GM04503 (cell line): ENCODE measurements at places on chromosomes 2 and 18.

DNA sequence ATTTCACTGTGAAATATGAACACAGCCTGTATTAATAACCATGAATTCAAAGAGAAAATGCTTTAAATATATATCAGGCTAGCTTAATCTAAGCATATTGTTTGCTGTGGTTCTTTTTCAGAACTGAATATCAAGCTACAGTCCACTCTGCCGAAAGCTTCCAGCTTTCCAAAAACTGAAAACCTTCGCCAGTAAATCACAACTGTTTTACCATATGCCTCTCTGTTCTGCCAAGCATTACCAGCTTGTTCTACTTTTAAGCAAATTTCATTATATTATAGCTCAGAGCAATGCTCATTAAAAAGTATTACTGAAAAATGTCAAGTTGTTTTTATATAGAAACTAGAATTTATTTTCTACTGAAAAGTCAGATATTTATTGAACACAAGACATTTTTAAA lies 277.4 kb downstream of the NRXN1 start:
- no peak for DNase-seq

- peak; percentile 55 for DNase-seq
Observed at GRCh38 chr2:17753803-17754663, at the start of the genes GEN1 and SMC6. TSS of gene GEN1 (plus strand) at chr2:17754138. CDS start at chr2:17759944, 5,806 bp downstream. TSS of gene SMC6 (minus strand) at chr2:17753810. CDS start at chr2:17745946, 7,864 bp downstream.

DNA sequence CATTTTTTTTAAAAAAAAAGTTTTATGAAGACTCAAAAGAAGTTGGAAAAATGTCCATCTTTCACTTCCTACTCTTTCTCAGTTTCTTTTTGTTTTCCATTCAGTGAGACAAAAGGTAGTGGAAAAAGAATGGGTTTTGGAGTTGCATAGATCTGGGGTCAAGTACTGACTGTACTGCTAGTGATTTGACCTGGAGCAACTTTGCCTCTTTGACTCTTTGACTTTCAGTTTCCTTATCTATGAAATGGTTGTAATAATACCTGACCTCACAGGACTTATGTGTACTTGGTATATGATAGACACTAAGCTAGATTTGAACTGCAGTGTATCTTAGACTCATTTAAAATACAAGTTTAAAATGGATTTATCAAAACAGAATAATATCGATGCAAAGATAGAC lies 3.5 kb upstream of the KCNE4 start:
- DNase-seq, result no peak

GRCh38 chr18:13427354-13427753 lies 208.8 kb downstream of the LDLRAD4 start:
- DNase-seq, result no peak

DNA sequence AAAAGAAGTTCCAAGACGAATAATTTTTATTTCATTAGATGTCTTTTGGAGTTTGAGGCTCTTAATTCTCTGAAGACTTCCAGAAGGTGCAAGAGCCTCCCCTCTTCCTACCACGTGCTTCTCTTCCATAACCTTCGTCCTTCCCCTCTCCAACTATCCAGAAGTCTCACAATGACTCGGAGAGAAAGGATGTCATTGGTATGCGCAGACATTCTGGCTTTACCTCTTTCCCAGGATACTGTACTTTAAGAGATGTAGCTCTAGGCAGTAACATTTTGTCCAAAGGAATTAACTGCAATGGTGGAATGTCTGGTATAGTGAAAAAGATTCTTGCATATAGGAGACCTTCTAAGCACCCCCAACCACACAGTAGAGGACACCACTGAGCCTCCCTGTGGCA lies 249.0 kb upstream of the OSR1 start:
- no peak for DNase-seq

DNA sequence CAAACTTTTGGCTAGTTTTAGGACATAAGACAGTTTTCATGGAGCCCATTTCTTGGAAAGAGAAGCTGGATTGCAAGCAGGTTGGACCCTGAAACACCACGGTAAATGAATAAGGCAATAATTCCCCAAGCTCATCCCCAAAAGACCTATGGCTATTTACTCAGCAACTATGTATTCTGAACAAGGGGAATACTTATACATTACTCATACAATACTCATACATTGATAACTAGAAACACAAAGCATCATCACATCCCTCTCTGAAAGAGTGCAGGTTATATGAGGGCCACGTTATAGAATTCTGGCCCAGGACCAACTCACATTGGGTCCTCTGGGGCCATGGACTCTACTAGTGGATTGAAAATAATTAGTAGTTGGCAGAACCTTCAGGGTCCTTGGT lies 154.8 kb downstream of the TMX3 start:
- DNase-seq, result no peak

- no peak for DNase-seq
Observed at GRCh38 chr2:12162269-12163247, 416.1 kb downstream of the LPIN1 start.

- no peak for DNase-seq
Observed at GRCh38 chr2:7116511-7116910, 199.3 kb downstream of the RNF144A start.

DNA sequence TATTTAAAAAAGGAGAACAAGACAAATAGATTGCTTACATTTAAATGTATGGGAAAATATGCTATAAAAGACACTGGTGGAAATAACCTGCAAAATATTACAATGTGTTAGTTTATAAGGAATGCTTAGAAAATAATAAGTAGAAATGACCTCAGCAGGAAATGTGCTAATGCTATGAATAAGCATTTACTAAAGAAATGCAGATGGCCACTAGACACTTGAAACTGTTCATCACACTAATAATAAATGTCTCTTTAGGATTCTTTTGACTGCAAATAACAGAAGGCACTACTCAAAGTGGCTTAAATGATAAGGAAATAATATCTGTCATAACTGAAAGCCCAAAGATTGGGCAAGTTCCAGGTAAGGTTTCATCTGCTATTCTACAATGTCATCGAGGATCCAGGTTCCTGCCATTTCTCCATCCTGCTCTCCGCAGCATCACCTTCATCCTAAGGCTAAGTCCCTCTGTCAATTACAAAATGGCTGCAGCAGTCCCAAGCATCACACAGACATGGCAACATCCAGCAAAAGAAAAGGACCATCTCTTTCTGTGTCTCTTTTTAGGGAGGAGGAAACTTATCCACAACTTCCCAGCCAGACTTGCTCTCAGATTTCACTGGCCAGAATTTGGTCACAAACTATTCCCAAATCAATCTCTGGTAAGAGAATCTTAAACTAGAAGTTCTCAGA lies 21.9 kb downstream of the METTL8 start:
- DNase-seq, result no peak

GRCh38 chr2:119352357-119352756 lies 14.3 kb downstream of the C2orf76 start:
- DNase-seq, result no peak

- no peak for DNase-seq
Observed at GRCh38 chr2:165901620-165902298, 51.8 kb downstream of the TTC21B start.

- DNase-seq, result no peak
Observed at GRCh38 chr2:231565887-231566594, 26.6 kb upstream of the TEX44 start.

- DNase-seq, result no peak
Observed at GRCh38 chr18:10685484-10685883, 159.7 kb downstream of the NAPG start.

- DNase-seq, result no peak
Observed at GRCh38 chr2:238424313-238424700, 2.4 kb upstream of the ASB1 start.

DNA sequence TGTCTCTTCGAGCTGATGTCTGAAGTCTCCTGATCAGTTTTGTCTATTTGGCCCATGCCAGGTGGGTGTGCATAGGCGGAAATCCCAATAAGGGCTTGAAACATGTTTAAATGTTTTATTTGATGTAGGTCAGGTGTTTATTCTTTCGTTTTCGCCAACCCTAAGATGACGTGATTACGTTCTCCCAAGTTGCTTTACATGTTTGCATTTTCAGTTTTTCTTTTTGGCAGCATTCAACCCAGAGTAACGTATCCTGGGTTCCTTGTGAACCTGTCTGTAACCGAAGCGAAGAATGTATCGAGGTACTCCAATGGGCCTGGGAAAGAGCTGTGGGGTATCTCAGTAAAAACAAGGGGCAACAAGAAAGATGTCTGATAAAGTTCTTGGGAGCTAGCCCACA lies 3.1 kb downstream of the ALPK2 start:
- no peak for DNase-seq

DNA sequence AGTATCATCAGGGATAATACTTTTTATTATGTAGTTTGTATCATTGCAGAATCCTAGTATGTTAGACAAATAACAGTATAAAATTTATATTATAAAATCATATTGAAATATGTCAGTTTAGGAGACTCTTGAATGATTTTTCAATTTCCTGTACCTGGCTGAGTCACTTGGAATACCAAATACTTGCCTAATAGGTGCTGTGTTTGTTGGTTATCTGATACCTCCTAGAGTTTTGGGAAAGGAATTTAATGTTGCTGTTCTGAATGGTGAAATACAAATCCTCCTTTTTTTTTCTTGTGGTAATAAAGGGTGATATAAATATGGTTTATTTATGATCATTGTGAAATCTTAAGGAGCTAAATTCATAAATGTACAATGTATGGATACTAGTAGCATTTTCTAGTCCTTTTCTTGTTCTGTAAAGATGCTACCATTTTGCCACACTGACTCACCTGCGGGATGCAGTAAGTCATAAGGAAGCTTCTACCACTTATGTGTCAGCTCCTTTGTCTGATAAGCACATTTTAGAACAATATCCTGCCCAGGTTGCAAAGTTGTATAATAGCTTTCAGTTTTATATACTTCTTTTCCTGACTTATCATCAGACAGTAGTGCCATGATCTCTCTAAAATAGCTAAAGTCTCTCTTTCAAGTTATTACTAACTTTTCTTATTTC lies 465.5 kb downstream of the XIRP2 start:
- DNase-seq, result no peak

DNA sequence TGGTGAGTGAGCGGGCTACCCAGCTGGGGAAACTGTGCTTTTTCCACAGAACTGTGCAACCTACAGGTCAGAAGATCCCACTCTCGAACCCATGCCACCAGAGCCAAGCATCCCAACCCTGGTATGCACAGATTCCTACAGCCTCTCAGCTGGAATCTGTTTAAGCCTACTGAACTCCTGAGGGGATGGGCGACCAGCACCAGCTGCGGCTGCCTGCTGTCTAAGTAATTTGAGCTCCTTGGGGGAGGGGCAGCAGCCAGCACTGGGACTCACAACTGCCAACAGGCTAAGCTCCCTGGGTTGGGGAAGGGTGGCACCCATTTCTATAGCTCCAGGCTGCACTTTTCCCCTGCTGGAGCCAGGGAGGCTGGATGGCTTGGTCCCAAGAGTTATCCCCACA lies 11.8 kb downstream of the CYP27C1 start:
- DNase-seq, result no peak

- DNase-seq, result no peak
Observed at GRCh38 chr2:217880891-217881290, 121.9 kb downstream of the TNS1 start.

DNA sequence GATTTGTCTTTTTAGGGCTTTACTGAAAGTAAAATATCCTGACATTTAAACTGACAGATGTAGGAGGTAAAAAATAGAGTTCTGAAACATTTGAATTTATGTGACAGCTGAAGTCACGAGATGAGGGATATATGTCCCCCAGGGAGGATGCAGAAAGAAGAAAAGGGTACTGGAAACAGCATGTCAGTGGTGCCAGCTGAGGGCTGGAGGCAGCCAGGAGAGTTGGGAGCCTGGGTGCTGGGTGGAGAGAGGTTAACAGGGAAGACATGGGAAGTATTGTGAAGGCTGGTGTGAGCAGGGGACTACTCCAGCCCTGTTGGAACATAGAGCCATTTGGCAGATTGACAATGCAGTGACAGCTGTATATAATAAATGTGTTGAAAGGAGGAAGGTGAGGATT lies 11.8 kb upstream of the MOCOS start:
- DNase-seq, result no peak

GRCh38 chr18:6120820-6121279 lies 225.5 kb upstream of the TMEM200C start:
- no peak for DNase-seq

- no peak for DNase-seq
Observed at GRCh38 chr2:152493417-152493816, 158.4 kb downstream of the FMNL2 start.

DNA sequence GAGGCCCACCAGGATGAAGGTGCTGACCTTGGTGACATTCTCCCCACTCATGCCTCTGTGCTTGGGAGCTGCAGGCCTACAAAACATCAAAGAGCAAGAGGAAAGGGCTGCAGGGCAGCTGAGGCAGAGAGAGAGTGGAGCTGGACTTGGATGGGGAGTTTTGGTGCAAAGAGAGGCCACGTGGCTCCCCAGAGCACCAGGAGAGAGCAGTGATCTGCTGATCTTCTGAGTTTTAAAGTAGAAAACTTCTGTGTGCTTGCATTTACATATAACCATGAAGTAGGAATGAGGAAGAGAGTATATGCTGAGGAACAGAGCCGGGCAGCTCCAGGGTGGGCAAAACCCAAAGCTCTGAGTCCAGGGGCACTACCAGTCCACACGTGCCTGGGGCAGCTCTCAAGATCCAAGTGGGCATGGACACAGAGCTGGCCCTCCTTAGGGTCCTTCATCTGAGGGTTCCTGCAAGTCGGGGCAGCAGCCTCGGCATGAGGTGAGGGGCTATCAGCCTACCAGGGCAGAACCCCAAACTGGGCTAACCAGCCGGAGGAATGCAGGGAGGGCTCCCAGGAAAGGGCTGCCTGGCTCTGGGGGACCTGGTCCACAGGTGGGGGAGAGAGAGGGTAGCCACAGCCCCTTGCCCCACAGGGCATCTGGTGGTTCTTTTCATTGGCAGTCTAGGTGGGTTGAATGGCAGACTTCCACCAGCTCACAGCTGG lies at the start of gene OR6B2:
OR6B2 (minus strand) TSS at position 51 of the 716 bp plus-strand sequence; CDS start at position 51, 0 bp downstream.
- no peak for DNase-seq

DNA sequence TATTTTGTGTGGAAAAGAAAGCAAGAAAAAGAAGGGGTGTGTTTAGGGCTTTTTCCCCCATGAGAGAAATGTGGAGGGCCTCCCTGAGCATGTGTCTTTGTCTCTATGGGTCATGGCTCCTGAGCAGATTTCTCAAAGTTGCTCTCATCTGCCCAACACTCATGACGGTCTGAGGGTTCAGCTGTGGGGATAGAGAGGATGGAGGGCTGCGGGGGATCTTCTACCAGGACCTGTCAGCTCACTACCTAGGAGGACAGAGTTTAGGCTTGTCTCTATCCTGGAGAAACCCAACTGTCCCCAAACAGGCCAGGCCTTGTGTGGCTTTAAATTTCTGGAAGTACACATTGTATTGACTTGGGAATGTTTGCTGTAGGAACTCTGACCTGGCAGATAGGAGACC lies 342.2 kb downstream of the MYCN start:
- DNase-seq, result no peak

- no peak for DNase-seq
Observed at GRCh38 chr18:70149616-70150301, 55.7 kb downstream of the RTTN start.

DNA sequence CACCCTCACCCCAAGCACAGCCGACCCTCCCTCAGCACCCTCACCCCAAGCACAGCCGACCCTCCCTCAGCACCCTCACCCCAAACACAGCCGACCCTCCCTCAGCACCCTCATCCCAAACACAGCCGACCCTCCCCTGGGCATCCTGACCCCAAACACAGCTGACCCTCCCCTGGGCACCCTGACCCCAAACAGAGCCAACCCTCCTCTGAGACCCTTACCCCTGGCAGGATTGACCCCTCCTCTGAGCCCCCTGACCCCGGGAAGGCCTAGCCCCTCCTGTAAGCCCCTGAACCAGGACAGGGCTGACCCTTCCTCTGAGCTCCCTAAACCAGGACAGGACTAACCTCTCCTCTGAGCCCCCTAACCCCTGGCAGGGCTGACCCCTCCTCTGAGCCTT lies 84.4 kb upstream of the RAB6C start:
- no peak for DNase-seq

GRCh38 chr2:185785156-185785555 lies 46.6 kb downstream of the FSIP2 start:
- DNase-seq, result no peak
